Sciatic nerve (tissue), 2 donors: ENCODE measurements at places on chromosomes 13 and 19.

GRCh38 chr19:1847684-1848398 is 442 bp downstream of the REXO1 start:
- no peak for DNase-seq

- no peak for DNase-seq
These were observed 44.8 kb downstream of the USP12 start for GRCh38 chr13:27126859-27127258.

- no peak for DNase-seq
These were observed 273.0 kb downstream of the SHISA2 start for GRCh38 chr13:25778808-25779305.

DNA sequence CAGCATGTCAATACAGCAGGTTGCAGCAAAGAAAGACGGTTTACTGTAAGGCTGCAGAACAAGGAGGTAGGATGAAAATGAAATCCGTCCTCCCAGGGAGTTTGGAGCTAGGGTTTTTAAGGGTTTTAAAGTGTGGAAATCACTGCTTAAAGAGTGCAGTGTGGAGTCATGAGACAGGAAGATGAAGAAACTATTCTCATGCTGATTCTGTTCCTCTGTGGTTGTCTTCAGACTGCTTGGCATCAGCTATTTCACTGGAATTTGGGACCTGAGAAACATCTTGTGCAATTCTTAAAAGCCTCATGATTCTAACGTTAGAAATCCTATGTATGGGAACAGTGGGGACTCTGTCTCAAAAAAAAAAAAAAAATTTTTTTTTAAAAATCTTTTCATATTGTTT is 11.4 kb downstream of the ZNF331 start:
- DNase-seq: no peak

GRCh38 chr19:33719366-33720154 is 77.1 kb upstream of the KCTD15 start:
- DNase-seq: no peak

- DNase-seq: no peak
These were observed 13.6 kb downstream of the C19orf25 start for GRCh38 chr19:1465191-1466016.

GRCh38 chr19:16017138-16017490 is 59.2 kb upstream of the TPM4 start:
- no peak for DNase-seq

DNA sequence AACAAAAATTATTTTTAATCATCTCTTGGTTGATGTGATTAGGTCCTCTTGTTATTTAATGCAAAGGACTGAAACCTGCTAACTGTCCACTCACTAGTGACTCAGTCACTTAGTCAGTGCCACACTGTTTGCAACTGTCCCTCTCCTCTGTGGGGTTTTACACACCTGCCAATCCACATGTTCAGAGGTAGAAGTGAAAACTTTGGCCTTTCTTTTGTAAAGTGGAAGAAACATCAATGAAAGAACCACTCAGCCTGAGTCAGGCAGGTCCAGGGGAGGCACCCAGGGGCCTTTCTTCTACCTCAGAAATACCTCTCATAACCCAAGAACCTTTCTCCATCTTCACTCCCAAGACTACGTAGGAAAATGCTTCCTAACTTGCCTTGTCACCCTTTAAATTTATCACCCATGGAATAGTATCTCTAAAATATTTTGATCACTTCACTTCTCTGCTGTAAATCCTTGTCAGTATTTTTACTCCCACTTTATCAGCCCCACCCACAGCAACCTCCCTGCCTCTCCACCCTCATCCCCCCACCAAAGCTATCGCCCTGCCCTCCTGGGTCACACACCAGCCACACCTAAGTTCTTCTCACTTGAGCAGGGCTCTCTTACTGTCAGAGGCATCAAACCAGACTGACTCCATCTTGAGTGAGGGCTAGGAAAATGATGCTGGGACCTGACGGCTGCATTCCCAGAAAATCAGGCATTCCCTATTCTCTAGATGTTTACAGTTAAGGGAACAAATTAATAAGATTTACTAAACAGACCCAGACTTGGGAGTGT is 29.6 kb upstream of the EEF1AKMT1 start:
- no peak for DNase-seq

- no peak for DNase-seq
These were observed 44.5 kb downstream of the VWA8 start for GRCh38 chr13:41916173-41916954.

DNA sequence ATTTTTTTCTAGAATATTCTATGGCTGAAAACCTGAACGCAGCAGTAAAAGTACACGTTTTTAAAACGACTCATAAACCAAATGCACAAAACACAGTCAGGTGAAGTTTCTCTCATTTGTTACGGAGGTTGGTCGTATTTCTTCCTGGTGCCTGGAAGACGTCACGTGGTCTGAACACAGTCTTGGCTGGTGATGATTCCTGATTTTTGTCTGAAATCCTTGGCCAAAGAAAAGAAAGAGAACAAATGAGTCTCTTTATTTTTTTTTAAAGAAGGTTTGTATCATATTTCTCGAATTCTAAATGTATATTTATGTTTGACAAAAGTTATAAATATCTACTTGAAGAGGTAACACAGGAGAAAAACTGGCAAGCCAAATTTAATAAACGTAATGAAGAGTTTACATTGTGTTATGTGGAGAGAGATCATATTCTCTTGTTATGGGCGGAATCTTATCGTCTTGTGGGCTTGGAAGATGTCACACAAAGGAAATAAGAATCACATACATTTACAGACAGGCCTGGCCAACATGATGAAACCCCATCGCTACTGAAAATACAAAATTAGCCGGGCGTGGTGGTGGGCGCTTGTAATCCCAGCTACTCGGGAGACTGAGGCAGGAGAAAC is 10.0 kb upstream of the PNMA8A start:
- no peak for DNase-seq

GRCh38 chr13:90533866-90534265 is 813.6 kb upstream of the MIR17HG start:
- no peak for DNase-seq

DNA sequence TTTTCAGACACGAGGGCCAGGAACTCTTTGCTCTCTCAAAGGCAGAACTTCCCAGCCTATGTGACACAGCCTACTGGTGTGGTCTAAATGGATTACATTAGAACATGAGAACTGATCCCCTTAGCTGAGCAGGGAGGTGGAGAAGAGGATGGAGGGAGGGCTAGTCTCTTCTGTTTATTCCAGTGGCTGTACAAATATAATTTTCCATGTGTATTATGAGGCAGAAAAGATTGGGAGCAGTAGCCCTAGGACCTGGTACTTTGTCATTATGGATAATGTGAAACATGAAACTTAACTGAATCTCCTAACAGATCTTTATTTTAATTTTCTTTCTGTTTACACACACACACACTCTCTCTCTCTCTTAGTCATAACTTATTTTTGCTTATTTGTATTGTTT is 82.1 kb downstream of the WDFY2 start:
- no peak for DNase-seq

GRCh38 chr19:44617110-44617880 is 3.9 kb downstream of the IGSF23 start:
- no peak for DNase-seq

GRCh38 chr19:3234800-3235199 is 10.3 kb downstream of the CELF5 start:
- no peak for DNase-seq

DNA sequence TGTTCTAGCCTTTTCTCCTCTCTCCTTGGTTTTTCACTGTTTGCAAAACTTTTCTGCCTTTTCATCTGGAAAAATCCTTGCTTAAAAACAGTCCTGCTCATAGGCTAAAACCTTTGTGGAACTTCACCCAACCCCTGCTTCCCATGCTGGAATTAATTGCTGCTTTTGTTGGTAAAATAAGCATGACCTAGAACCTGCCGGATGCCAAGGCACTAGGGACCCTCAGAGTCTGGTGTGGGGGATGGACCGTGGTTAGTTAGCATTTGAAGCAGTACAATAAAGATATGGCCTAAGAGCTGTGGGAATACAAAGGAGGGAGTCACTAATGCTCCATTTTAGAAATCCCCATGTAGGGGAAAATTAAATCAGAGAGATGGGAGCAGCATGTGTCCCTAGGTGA is 326.3 kb downstream of the KCNRG start:
- no peak for DNase-seq

DNA sequence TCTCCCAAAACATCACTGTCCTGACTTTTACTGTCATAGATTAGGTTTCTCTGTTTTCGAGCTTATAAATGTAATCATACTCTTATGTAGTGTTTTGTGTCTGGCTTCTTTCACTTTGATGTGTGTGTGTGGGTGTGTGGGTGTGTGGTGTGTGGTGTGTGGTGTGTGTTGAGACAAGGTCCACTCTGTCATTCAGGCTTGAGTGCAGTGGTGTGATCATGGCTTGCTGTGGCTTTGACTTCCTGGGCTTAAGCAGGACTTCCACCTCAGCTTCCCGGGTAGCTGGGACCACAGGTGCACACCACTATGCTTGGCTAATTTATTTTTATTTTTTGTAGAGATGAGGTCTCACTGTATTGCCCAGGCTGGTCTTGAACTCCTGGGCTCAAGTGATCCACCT is 59.6 kb downstream of the PDS5B start:
- DNase-seq: no peak

GRCh38 chr13:78465250-78465649 is 138.1 kb downstream of the POU4F1 start:
- no peak for DNase-seq

DNA sequence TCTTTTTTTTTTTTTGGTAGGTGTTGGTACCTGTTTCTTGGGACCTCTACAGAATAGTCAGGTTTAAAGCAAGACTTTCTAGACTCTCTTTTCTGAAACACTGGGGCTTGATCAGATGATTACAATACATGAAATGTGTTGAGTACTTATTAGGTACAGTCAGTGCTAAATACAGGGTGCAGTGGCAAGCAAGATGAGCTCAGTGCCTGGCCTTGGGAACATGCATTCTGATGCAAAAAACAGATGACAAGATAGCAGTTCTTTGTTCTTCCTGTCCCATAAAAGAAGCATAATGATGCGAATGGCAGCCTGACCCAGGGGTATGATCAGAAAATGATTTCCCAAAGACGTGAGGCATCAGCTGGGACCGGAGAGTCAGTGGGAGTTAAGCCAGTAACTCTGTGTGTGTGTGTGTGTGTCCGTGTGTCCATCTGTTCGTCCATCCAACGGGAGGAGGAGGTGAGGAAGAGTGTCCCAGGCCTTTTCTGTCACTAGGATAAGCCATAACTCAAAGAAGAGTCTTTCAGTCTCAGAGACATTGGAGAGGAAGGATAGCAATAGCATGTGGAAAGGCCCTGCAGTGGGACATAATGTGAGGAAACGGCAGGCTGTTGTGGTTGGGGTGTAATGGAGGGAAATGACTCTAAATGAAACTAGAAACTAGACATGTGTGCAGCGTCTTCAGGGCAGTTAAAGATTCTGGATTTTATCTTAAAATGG is 32.2 kb downstream of the SLAIN1 start:
- DNase-seq: no peak

- DNase-seq: no peak
These were observed 100.6 kb upstream of the FAM216B start for GRCh38 chr13:42680748-42681147.

DNA sequence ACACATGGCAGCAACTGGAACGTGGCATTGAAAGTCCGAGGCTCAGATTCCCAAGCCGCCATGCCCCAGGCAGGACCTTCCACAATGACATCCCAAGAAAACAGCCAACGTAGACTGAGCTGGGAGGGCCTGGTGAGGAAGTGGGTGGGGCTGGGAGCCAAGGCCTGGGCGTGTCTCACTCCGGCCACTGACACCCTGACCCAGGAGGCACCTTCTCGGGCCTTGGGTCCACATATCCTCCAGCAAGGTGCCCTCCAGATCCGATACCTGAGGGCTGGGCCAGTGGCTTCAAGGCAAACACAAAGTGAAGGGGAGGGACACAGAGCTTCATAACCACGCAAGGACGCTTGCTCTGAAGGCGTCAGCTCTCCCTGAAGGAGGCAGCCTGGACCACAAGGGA is 43.0 kb downstream of the RAB20 start:
- DNase-seq: no peak

DNA sequence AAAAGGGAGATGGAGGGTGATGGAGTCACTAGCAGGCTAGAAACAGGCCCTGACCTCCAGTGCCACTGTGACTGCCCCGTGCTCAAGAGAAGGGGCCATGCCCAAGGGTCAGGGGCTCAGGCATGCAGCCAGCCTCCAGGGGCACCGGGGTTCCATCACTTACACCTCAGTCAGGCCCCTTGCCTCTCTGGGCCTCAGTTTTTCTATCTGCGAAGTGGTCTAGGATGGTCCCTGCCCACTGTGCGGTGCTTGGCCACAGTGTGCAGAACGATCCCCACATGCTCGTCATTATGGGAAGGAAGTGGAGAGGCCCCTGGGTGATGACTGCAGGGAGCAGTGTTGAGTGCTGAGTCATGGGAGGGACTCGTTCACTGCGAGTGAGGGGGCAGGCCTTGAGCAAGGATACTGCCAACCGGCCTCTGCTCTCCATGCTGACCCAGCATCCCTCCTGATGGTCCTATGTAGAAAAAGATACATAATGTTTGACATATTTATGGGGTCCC is 23.1 kb downstream of the TMED1 start:
- no peak for DNase-seq

GRCh38 chr13:96002322-96003131 is 50.7 kb downstream of the UGGT2 start:
- DNase-seq: no peak

GRCh38 chr13:65414187-65414586 is 1815.9 kb downstream of the PCDH9 start:
- DNase-seq: no peak

DNA sequence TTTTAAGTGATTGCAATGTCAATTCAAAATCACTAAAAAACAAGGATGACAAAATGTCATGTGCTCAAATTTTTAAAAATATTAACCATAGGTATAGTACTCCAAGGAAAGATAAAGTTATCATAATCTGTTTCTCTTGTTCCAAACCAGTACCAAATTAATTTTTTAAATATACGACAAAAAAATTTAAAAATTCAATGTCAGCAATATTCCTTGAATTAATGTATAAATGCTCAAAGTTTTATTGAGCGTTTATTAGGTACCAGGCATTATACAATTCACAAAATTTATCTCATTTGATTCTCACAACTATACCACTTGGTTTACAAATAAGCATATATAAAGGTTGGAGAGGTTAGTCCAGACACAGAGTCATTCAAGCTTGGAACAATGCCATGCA is 64.7 kb downstream of the MYCBP2 start:
- no peak for DNase-seq

DNA sequence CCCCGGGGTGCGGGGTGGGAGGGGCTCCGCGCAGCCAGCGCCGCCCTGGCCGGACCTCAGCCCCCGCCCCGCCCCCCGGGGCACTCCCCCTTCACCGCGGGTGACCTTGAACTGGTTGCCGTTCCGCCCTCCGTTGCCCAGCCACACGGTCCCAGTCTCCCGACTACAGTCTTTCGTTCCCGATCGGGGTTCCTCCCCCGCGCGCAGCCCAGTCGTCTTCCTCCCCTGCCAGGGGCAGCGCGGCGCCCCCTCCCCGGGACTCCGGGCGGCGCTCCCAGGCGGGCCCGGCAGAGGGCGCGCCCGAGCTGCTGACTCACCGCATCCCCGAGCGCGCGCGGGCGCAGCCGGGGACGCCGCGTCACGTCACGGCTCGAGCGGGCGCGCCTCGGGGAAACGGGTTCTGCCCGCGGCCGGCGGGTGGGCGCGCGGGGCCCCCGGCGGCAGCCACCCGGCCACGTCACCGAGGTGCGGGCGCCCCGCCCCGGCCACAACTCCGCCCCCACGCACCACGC is 459 bp downstream of the MIDN start:
- DNase-seq: peak; percentile 92
